ENCODE measurements at places on chromosomes 3 and 15. TPM values are rescaled to one million over a fixed set of nuclear protein-coding genes. Genes with fewer than 3 reads are reported as not detected.

DNA sequence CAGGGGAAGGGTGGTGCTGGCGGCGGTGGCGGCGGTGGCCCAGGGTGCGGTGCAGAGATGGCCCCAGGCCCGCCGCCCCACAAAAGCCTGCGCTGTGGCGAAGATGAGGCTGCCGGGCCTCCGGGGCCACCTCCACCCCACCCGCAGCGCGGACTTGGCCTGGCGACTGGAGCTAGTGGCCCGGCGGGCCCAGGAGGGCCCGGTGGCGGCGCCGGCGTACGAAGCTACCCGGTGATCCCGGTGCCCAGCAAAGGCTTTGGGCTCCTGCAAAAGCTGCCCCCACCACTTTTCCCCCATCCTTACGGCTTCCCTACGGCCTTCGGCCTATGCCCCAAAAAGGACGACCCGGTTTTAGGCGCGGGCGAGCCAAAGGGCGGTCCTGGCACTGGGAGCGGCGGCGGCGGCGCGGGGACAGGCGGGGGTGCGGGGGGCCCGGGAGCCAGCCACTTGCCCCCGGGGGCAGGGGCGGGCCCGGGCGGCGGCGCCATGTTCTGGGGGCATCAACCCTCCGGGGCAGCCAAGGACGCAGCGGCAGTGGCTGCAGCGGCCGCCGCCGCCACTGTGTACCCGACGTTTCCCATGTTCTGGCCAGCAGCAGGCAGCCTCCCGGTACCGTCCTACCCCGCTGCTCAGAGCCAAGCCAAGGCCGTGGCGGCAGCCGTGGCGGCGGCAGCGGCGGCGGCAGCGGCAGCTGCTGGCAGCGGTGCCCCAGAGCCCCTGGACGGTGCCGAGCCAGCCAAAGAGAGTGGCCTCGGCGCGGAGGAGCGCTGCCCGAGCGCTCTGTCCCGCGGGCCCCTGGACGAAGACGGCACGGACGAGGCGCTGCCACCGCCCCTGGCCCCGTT lies 1.6 kb downstream of the SKOR1 start:
- DNase-seq, result no peak

TIGIT gene
- total RNA-seq, result not detected

LEKR1 gene
- 3.4 TPM for total RNA-seq

DNA sequence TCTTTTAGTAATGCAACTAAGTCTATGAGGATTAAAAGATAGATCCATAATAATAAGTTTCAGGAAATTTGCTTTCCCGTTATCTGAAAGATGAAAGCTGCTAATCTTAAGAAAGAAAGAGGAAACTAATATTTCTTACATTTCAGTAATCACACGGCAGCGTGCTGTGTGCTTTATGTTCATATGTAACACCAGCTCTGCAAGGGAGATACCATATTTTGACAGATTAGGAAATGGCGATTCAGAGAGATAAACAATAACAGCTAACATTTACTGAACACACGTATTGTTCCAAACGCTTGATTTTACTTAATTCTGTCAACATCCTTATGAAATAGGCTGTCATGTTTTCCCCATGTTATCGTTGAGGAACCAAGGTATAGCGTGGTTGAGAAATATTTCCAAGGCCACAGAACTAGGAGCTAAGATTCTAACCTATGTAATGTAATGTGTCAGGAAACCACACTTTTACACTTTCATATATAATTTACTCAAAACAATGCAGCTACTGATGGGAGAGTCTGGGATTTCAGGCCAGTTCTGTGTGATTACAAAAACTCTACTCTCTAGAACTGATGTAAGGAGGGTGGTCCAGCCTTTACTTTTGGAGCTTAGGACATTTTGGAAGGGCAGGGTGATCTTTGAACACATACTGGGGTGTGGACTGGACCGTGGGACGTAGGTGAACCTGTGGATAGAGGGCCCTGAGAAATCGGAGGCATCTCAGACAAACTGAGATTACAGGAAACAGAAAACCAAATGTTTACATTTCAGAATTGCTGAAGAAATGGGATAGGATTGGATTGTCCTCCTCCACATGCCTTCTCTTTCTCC lies 100.6 kb downstream of the IL1RAP start:
- DNase-seq, result no peak

HRG gene
- total RNA-seq, result not detected

- DNase-seq, result no peak
Observed at GRCh38 chr3:189833996-189834395, 202.8 kb downstream of the TP63 start.

UPK1B gene
- total RNA-seq, result not detected

DNA sequence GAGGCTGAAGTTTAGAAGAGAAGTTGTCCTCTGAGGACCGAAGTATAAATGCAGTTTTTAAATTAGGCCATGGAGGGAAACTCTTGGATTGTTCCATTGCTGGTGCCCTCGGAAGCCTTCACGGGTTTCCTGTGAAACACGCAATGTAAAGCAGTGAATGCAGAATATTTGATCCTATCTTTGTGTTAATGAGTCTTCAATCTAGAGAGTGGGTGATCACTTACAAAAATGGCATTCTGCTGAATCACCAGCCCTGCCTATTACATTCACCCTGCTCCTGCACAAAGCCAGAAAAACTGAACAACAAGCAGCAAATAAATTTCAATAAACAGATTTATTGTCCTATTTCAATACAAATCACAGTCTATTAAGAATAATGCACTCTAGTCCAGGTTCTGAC lies 1063.9 kb downstream of the FHIT start:
- DNase-seq, result no peak

DNA sequence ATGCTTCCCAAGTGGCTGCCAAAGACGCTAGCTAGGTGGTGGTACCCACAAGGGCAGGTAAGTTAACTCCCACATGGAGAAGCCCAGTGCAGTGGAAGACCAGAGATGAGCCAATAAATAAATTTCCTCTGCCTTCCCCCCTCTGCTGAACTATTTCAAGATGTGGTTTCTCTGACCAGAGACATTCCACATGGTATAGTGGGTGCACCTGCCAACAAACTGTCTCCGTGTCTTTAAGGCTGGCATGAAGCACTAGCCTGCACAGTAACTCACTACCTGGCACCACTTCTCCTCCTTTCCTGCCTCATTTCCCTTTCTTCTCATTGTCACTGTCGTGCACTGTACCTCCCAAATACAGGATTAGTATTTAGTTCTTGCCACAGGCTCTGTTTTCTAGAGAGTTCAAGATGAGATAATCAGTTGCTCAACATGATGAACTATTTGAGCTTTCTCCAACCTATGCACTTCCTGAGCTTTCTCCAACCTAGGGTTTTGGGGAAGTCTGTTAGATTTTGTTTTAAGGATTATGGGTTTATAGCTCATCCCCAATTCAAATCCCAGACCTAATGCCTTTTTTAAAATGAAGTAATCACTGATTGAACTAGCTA lies 8.4 kb upstream of the CRTAP start:
- DNase-seq, result no peak

DNA sequence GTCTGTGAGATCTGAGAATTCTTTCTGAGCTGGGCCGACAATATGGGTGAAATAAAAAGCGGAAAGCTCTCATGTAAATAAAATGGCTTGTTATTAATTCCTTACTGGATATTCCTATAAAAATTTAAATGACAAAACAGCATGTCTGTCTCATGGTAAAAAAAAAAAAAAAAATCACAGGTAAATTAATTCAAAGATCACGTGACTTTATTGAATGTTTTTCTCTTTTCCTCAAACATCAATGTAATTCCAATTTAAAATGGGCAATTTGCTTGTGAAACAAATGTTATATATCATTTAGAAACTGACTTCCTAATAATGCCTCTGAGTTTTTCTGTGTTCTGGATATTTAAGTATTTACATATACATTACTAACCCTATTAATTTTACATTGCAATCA lies 280.3 kb downstream of the NR2F2 start:
- no peak for DNase-seq

- no peak for DNase-seq
Observed at GRCh38 chr3:139292711-139293664, 50.8 kb upstream of the MRPS22 start.

HDGFL3 gene
- 97.2 TPM for total RNA-seq

NUSAP1 gene
- 52.5 TPM for total RNA-seq

- no peak for DNase-seq
Observed at GRCh38 chr3:190586631-190587011, 72.7 kb downstream of the IL1RAP start.

- DNase-seq, result no peak
Observed at GRCh38 chr3:144032531-144033239, 61.1 kb downstream of the DIPK2A start.

TAGLN3 gene
- 1.8 TPM for total RNA-seq

GRCh38 chr3:38992117-38992760 lies 59.5 kb downstream of the SCN11A start:
- no peak for DNase-seq

GRCh38 chr3:157094751-157095480 lies 65.0 kb downstream of the CCNL1 start:
- DNase-seq, result no peak

GASK1A gene
- 0.75 TPM for total RNA-seq

EPHA6 gene
- total RNA-seq, result 39.5 TPM

DNA sequence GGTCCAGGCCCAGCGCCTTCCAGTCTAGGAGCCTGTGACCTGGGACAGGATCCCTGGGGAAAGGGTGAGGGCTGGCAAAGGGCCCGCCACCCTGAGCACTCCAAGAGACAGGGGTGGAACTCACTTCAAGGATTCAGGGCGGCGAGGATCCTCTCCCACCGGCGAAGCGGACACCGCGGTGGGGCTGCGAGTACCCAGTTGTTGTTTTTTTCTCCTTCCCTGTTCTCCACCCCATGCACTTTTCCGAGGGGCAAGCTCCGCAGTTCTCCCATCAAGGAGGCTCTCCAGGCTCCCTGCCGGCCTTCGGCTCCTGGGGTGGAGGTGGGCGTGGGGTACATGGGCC lies 387 bp upstream of the PAQR5 start:
- DNase-seq, result no peak

DNA sequence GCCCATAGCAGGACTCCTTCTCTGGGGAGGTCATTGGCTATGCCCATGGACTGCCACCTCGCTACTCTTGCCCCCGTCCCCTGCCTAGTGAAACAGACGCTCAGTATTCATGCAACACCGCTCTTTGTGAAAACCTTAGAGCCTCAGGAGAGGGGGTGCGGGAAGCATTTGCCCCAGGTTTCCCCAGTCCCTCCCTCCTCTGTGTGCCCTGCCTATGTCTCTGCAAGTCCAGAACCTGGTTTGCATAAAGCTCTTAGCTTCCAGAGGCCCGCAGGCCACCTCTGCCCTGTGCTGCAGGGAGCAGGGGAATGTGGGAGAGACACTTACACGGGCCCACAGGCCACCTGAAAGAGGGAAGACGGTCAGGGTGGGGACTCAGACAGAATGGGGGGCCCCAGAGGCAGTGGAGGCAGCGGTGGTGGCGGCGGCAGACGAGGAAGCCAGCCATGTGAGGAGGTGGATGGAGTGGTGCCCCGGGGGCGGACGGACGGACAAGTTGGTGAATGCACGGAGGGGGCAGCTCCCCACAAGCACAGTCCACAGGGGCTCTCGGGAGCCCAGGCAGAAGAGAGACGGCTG lies 33.8 kb upstream of the CTSH start:
- no peak for DNase-seq

DNA sequence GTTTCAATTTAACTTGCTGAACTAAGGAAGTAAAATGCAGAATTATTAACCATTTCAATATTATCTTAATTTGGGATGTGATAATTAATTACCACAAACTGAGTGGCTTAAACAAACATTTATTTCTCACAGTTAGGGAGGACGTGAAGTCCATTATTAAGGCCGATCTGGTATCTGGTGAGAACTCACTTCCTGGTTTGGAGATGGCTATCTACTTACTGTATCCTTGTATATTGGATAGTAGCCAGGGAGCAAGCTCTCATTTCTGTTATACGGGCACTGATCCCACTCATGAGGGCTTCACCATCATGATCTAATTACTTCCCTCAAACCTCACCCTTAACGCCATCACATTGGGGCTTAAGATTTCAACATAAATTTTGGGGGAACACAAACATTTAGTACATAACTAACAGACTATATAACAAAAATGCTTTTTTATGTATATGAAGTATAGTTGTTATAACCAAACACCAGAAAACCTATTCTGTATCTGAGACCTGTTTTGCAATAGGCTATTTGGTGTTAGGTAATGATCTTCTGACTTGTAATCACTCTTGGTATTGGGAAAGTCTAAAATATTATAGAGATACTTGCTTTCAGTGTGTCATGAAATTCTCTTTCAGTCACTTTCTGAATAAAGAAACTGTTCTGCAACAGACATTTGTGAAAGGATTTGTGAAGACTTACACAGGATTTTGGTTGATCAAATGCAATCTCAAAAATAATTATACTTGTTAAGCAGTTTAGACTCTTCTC lies 4.7 kb upstream of the KPNA4 start:
- DNase-seq, result no peak

DNA sequence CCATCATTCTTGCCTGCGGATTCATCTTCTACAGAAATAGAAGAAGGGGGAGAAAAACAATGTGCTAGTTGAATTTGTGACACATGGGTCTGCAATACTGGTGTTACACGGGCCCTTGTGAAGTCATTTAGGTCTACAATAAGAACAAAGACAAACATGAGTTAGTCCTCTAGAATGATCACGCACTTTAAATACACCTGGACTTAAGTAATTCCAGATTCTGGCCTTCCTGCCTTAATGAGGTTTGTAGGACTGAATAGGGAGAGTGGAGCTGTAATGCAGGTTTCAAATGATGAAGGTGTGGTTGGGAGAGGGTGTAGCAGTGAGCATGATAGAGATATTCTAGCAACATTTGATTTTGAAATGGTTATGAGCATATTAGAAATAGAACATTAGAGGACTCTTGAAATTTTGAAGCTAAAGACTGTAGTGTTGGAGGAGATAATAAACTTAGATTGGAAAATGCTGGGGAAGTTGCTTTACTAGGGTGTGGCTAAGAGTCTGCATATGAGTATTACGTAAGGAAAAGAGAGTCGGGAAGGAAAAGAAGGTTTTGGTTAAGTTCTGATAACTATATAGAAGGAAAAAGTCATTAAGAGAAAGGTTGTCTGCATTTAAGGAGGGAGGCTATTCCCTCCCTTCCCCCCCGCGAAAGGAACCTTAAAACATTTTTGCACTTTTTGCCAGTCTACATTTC lies 606 bp downstream of the EIF2A start:
- DNase-seq, result no peak

GRCh38 chr3:100114413-100115030 lies at the start of gene FILIP1L:
Gene FILIP1L, minus strand, starts transcription at chr3:100114501.
- no peak for DNase-seq

CP gene
- 28.4 TPM for total RNA-seq
